ENCODE measurements at places on chromosomes 2 and 18.

DNA sequence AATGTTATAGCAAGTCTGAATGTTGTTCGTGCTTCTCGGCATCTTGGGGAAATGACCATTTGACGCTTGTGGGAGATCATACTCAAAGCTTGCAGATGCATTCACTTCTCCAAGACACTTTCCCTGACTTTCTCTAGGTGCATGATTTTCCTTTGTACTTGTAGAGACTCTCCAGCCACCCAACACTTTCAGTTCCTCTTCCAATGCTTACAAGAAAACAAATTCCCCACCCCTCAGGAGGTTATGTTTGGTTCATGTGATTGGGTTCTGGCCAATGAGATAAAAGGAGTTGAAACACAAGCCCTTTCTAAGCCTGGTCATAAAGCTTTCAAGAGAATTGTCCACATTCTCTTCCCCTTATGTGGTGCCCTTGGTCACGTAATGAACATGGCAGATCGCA is 156.3 kb downstream of the EPHA4 start:
- no peak for DNase-seq

DNA sequence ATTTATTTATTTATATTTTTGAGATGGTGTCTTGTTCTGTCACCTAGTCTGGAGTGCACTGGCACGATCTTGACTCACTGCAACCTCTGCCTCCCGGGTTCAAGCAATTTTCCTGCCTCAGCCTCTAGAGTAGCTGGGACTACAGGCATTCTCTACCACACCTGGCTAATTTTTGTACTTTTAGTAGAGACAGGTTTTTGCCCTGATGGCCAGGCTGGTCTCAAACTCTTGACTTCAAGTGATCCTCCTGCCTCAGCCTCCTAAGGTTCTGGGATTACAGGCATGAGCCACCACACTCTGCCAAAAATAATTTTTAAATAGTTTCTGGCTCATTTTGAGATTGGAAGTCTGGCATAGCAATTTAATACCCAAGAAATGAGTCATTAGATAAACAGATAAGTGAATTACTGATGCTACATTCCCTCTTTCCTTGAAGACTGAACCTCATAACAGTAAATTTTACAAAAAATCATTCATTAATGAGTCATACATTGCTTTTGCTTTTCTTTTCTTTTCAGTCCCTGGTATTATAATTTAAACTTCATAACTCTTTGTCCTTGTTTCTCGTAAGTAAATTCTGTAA is 881.6 kb upstream of the PIK3C3 start:
- DNase-seq: no peak

DNA sequence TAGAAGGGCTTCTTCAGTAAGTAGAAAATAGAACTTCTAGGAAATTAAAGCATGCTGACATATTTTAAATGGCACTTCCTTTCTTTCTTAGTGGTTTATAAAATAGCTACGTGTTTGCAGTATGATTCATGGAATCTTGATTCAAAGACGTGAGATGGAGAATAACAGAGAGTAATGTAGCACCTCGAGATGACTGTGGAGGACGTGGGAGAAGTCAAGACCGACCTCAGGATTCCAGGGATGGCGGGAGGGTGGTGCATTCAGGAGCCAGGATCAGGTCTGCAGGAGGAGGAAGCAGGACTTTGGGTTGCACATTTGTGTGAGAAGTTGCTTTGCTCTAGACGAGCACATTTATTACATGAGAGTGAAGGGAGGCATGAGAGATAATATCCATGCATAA is 56.0 kb downstream of the DCDC2C start:
- DNase-seq: no peak

- DNase-seq: no peak
Observed at GRCh38 chr2:230930928-230931555, 6.0 kb upstream of the GPR55 start.

GRCh38 chr2:47867205-47867604 is 39.1 kb downstream of the FBXO11 start:
- no peak for DNase-seq

- no peak for DNase-seq
Observed at GRCh38 chr2:1286929-1287328, 126.3 kb upstream of the TPO start.

DNA sequence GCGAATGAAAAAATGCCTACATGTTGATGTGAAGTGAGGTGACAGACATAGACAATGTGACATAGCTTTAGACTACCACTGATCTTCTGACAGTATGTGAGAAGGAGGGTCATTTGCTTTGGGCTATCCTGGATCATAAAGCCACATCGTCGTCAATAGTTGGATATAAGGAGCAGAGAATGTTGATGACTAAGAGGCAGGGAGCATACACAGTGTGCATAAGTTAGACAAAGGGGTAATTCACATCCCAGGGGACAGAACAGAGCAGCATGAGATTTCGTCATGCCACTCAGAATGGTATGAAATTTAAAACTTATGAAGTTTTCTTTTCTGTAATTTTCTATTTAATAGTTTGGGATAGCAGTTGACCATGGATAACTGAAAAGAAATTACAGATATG is 403.2 kb downstream of the DSC3 start:
- no peak for DNase-seq

DNA sequence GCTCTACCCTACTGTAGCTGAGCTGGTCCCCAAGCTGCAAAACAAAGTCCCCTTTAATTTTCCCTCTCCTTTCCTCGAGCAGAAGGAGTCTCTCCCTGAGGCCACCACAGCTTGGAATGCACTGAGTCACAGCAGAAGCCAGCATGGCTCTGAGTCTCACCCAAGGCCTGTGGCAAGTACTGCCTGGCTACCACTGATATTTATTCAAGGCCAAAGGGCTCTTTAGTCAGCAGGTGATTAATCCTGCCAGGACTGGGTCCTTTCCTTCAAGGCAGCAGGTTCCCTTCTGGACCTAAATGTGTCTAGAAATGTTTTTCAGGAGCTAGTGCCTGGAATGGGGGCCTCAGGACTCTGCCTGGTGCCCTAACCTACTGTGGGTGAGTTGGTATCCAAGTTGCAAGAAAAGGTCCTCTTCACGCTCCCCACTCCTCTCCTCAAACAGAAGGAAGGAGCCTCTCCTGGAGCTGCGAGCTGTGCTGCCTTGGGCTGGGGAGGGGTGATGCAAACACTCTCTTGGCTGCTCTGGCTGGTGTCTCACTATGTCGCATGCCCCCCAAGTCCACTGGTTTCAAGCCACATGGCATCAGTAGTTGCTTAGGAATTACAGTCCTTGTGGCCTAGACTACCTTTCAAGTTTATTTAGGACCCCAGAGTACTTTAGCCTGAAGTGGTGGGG is 53.4 kb downstream of the CD28 start:
- peak; percentile 54 for DNase-seq

- DNase-seq: no peak
Observed at GRCh38 chr2:105258835-105259350, 17.4 kb downstream of the GPR45 start.

- DNase-seq: no peak
Observed at GRCh38 chr2:237412988-237413776, 782 bp downstream of the COL6A3 start.

- DNase-seq: no peak
Observed at GRCh38 chr2:67772216-67773170, 290.3 kb downstream of the C1D start.

DNA sequence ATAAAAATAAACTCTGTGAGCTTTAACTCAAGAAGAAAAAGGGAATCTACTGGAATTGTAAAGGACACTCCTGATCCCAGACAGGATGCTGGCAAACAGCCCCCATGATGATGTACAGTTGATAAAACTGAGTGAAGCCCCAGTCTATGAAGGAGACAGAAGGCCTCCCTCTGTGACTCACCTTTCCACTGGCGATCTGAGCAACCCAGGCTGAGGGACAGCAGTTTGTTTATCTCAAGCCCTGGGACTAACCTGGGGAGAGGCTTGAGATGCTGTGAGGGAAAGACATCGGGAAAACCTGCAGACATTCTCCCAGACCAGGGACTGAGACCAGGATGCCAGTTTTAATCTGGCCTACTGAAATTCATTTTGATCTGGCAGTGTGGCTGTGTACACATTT is 104.5 kb upstream of the CDH2 start:
- no peak for DNase-seq

GRCh38 chr2:189305291-189305943 is 125.9 kb upstream of the COL5A2 start:
- no peak for DNase-seq

GRCh38 chr18:58183226-58183625 is 139.2 kb downstream of the NEDD4L start:
- DNase-seq: peak; percentile 60

Data from T47D (cell line).